ENCODE measurements at places on chromosomes 7 and 10.

GRCh38 chr7:24216576-24217125 is 67.3 kb upstream of the NPY start:
- no peak for DNase-seq

DNA sequence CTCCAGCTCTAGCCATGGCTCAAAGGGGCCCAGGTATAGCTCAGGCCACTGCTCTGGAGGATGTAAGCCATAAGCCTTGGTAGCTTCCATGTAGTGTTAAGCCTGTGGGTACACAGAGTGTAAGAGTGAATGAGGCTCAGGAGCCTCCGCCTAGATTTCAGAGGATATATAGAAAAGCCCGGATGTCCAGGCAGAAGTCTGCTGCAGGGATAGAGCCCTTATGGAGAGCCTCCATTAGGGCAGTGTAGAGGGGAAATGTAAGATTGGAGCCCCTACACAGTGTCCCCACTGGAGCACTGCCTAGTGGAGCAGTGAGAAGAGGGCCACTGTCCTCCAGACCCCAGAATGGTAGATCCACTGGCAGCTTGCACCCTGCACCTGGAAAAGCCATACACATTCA is 240.8 kb upstream of the KLF14 start:
- DNase-seq: no peak

- DNase-seq: no peak
Measured at GRCh38 chr7:92075455-92076158, 58.7 kb downstream of the CYP51A1 start.

DNA sequence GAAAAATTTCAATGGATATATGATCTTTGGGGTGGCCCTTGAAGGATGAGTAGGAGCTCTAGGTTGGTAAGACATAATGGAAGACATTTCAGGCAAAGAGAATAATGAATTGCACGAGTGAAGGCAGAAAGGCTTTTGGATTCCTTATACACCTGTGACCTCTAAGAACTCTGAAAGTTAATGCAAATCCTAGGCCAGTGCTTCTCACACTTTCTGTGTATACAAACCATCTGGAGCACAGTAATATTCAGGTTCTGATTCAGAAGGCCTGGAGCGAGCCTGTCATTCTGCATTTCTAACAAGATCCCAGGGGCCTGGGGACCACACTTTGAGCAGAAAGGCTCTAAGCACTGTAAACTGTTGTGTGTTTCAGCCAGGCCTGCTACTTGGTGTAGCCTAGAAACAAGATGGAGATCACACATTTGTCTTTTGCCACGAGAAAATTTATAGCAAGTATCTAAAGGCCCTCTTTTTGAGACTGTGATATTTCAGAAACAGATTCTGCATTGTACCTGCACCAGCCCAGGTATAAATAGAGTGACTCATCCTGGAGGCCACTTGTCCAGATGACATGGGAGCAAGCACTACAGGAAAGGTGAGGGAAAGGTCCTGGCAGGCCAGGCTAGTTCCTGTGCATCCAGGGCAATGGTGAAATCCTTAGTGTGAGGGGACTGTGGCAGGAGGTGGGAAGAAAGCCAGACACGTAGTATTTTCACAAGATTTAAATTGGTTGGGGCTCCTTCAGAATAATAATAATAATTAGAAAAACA is 24.4 kb downstream of the MRPS33 start:
- DNase-seq: no peak

- no peak for DNase-seq
Measured at GRCh38 chr10:78390051-78390450, 356.4 kb downstream of the RPS24 start.

DNA sequence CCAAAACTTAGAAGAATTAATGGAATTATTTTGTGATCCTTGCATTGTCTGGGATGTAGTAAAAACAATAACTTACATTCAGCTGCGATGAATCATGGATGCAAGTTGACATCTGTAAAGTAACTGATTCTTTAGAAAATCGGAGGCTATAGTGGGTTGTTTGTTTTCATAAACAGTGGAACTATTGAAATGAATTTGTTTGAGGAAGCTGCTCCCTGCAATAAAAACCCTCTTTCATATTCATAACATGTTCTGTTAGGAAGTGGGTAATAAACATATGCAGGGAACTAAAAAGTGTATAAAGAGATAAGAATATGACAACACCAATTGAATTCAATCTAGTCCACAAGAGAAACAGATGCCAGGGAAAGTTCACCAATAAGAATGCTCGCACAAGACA is 53.6 kb downstream of the AGMO start:
- no peak for DNase-seq

DNA sequence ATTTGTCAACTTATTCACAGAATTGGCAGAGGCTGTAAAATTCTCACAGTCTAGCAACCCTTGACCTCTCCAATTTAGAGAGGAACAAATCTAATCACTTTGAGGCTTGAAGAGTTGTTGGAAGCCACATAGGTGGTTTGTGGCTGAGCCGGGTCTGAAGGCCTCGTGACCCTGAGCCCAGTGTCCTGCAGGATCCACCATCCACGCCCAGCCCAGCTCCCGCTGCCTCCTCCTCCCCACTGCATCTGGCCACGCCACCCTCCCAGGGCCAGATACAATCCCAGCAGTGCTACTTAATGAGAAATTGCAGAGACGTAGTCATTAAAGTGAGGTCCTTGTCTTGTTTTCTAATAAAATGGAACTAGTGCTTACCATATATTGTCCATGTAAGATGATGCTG is 81.4 kb upstream of the SHH start:
- no peak for DNase-seq

- DNase-seq: no peak
Measured at GRCh38 chr10:17548162-17548561, 69.0 kb downstream of the HACD1 start.

DNA sequence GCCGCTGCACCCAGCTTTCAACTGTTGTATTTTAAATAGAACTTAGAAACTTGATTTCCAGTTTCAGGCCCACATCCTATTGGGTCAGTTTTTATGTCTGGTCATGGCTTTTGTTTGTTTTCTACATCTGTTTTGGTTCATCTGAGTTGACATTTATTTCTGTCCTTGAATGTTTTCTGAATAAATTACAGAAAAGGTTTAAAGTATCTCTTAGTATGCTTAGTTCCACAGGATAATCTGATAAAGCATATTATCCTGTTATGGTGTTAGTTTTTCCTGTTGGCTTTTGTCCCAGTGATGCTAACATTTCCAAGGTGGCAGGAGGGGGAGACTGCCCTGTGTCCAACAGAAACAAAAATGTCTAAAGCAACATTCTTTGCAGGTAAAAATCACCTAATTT is 733.2 kb downstream of the INHBA start:
- DNase-seq: no peak

DNA sequence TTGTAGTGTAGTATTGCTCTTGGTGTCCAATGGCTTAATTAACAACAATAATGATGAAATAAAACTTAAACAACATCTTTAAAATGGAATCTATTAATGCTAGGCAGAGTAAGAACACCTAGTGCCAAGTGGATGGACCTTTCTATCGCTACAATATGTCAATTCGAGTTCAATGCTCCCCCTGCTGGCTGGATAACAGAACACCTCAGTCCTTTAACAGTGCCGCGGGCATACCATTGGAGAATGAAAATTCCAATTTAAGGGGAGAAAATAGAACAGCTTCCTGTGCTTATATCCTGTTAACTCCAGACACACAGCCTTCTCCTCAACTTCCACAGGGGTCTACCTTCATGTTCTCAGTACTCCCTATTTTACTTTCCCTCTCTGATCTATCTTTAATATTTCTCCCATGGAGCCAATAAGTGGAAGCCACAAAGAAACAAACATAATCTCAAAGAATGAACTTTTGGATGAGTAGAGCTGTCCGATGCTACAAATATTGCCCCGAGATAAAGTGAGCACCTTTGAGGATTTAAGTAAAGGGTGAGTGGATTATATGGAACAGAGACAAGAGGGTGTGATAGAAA is 41.4 kb downstream of the COL1A2 start:
- DNase-seq: no peak

GRCh38 chr7:111290982-111291381 is 200.1 kb downstream of the LRRN3 start:
- no peak for DNase-seq

DNA sequence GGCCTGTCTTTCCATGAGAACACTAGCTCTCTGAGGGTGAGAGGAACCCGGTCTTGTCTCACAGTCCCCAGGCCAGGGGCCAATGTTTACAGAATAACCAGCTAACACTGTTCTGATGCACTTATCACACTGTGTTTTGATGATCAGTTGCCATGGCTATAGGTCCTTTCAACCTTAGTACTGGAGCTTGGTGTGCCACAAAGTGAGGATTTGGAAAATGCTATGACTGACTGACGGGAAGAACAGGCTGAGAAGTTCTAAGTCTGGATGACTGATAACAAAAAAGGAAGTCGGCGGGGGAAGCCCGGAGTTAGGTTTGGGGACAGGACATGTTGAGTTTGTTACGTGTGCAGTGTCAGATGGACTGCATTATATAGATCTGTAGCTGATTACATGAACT is 141.8 kb downstream of the CTTNBP2 start:
- DNase-seq: no peak

DNA sequence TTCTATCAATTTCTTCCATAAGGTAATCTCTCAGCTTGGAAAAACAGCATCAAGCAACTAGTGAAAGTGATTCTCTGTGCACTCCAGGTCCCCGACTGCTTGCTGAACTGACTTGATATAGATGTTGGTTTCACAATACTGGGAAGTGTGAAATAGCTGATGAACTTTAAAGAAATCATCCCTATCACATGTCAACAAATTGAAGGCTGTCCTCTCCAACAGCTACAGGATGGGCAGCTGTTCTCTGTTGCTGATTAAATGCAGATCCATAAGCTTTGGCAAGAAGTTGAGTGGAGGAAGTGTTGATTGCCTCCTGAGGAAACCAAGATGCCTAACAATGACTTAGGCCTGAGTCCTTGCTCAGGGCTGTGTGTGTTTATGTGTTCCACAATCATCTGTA is 130.4 kb upstream of the GDF10 start:
- DNase-seq: no peak

DNA sequence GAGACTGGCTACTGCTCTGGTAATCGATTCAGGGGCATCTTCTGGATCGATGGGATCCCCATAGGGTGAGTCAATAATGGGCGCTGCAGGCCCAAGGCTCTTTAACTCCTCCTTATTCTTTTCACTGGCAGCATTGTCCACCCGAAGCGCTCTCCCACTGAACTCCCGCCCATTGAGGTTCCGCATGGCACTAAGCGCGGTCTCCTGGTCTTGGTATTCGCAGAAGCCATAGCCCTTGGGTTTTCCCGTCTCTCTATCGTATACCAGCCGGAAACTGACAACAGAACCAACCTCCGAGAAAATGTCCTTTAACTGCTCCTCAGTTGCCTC is 285 bp downstream of the CSTF2T start:
- no peak for DNase-seq

DNA sequence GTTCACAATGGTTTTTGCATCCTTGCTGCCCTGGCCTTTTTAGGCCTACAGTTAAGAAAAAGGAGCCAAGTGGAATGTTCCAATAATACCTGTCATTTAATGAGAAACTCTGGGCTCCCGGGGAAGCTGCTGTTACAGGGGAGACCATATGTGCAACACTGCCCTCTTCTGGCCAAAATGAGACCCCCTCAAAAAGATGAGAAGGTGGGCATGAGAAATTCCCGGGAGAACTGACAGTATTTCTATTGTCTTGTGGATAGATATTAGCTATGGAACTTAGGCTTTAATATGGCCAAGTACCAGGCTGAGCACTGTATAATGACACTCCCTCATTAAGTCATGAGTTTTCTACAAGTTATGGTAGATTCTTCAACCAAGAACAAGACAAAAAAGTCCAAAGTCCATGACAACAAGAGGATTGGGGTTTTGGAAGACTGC is 99.4 kb downstream of the CCDC3 start:
- DNase-seq: no peak

- DNase-seq: no peak
Measured at GRCh38 chr10:34206935-34207268, 608.2 kb downstream of the PARD3 start.

DNA sequence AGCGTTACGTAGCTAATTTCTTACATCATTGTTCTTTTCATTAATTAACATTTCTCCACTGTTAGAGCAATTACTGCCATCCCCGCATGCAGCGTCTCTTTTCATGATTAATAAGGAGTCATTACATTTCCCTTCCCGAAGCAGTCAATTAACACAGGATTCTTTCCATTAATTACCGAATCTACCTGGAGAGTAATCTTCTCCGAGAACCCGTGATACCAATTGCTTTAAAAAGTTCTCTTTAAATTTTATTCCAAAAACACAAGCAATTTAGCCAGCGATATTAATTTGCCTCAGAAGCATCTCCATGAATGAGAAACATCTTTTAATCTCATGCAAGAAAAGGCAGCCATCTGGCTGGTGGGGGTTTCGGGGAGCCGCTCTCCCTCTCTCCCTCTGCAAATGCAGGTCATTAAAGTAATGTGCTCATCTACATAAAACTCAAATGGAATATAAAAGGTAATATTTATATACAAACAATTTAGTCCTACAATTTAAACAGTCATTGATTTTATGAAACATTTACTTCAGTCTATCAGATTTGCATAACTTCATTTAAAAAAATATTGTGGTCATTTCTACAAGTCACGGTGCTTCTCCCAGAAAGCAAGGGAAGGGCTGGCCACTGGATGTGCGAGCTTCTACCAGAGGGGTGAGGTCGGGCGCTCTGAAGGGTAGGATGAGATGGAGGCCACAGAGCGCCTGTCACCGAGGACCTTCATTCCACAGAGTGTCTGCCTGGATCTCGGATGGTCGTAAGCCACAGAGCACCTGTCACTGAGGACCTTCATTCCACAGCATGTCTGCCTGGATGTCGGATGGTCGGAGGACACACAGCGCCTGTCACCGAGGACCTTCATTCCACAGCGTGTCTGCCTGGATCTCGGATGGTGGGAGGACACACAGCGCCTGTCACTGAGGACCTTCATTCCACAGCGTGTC is 145.0 kb downstream of the WDR37 start:
- DNase-seq: no peak

DNA sequence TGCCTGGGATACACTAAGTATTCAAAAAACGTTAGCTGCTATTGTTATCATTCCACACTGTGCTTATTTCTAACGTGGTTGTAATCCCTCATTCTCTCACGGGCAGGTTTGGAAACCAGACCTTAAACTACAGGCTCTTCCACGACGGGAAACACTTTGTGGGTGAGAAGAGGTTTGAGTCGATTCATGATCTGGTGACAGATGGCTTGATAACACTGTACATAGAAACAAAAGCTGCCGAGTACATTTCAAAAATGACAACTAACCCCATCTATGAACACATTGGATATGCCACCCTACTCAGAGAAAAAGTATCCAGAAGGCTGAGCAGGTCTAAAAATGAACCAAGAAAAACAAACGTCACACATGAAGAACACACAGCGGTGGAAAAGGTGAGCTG is 163.2 kb upstream of the PRR15 start:
- no peak for DNase-seq

Measured in esophagus squamous epithelium (tissue), 5 donors.